ENCODE measurements at places on chromosomes 2 and 18.

- DNase-seq, result no peak
Measured at GRCh38 chr2:203737360-203737759, 30.9 kb downstream of the CD28 start.

DNA sequence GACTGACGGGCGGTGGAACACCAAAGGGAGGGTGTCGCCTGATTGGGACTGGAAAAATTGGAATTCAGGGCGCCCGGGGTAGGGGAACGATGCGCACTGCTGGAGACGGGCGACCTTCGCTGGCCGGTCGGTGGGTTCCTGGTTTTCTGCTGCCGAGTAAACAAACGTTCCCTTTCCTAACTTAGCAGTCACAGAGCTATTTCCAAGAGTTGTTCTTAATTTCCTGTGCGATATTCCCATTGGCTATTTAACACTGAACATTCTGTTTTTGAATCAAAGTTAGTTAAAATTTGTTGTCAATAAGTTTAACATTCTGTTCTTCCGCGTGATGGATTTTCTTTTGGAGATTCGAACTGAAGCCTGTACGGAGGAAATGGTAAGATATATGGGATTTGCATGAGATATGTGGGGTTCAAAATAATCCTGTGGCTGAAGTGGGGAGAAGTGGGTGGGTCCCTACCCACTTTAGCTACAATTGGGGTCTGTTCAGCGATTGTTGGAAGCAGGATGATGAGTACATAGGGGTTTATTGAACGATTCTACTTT is 862 bp downstream of the C18orf54 start:
- DNase-seq, result no peak

- no peak for DNase-seq
Measured at GRCh38 chr2:58313926-58314325, 72.8 kb upstream of the FANCL start.

DNA sequence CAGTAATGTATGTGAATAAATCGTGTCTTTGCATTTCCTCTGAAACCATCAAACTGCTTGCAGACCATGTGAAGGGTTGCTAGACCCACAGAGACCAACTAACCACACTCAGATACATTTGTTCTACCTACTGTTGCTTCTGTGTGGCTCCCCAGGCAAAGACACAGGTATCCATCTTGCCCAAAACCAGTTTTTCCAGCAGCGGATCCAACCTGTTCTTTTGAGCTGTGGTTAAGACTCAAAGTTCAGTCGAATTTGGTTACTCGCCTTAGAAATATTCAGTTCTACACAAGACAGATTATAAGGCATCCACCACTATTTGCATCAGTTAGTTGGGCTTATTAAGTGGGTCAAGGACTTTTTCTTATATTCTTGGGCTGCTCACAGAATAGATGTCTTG is 276.2 kb upstream of the EPHA4 start:
- DNase-seq, result no peak
